RPMI7951 (cell line): ENCODE measurements at places on chromosomes 2 and 18.

DNA sequence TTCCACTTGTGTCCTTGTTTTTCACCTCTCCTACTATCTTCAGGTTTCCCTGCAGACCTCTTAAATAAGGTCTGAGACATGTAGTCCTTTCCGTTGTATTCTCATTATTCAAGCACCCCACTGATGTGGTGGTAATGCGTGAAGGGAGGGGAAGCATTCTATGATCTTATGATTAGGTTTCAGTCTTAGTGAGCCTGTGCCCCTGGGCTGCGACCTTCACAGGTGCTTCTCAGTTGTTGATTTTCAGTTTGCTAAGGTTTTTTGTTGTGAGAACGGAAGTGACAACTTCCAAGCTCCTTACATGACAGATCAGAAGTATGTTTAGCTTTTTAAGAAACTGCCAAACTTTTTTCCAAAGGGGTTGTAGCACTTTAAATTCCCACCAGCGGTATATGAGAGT is 41.3 kb downstream of the VPS54 start:
- DNase-seq: no peak

DNA sequence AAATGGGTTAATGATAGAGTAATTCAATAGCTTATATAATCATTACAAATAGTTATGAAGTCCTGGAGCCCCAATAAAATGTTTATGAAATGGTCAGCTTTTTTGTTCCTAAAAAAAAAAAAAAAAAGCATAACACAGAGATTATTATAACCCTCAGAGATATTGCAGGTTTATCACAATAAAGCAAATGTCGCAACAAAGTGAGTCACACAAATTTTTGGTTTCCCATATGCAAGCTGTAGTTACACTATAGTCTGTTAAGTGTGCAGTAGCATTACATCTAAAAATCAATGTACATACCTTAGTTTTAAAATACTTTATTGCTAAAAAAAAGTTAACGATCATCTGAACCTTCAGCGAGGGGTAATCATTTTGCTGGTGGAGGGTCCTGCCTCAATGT is 20.0 kb downstream of the WDFY1 start:
- no peak for DNase-seq

- no peak for DNase-seq
Observed at GRCh38 chr2:65434592-65435241, 2.3 kb upstream of the SPRED2 start.

GRCh38 chr2:37457401-37457901 is 113.0 kb downstream of the QPCT start:
- peak; percentile 47 for DNase-seq
